Astrocyte of the spinal cord (primary cell): ENCODE measurements at places on chromosomes 2 and 18.
A peak's percentile ranks its signal among the peaks of the same experiment; 100 is the strongest.

- DNase-seq = no peak
These were observed 25.5 kb downstream of the AQP12A start for GRCh38 chr2:240717181-240717641.

DNA sequence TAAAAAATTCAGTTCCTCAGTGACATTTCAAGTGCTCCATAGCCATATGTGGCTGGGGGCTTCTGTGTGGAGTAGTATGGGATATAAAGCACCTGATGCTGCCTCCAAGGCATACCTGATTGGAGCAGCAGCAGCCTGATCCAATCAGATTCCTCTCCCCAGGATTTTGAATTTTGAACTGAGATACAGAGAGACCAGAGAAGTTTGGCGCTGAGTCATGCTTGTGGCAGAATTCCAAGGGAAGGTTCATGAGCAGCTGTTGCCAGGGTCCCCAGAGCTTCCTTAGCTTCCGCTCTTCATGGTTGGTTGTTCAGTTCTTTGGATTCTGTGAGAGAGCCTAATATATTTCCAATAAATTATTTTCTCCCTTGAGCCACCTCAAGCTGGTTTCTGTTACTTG is 29.0 kb upstream of the CFAP36 start:
- DNase-seq = peak; percentile 82

DNA sequence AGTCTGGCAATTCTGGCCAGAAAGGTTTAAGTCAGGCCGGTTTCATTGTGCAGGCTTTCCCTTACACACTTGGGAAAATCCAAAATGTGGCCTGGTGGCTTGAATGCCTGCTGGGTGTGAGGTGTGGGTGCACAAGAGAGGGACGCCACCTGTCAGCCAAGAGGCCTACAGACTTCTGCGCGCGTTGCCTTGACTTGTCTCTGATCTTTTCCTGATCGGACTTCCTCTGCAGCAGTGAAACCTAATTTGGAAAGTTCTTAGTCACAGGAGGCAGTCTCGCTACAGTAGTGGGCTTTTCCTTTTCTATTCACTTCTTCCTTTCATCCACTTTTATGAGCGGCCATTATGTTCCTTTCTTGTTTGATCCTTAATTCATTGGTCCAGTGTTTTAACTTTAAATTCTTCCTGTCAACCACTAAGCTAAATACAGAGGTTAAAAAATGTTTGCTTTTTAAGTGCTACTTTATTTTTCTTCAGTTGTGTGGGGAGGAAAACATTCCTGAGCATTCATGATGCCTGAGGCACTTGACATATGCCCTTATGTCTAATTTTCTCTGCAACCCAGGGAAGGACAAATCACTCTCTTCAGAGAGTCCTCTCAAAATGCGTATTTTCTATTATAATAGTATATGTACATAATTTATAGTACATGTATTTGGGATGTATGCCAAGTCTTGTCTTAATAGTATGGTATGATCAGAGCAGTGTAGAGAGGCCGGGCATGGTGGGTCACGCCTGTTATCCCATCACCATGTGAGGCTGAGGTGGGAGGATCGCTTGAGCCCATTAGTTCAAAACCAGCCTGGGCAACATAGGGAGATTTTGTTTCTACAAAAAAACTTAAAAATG is 128.9 kb downstream of the WDSUB1 start:
- DNase-seq = no peak

DNA sequence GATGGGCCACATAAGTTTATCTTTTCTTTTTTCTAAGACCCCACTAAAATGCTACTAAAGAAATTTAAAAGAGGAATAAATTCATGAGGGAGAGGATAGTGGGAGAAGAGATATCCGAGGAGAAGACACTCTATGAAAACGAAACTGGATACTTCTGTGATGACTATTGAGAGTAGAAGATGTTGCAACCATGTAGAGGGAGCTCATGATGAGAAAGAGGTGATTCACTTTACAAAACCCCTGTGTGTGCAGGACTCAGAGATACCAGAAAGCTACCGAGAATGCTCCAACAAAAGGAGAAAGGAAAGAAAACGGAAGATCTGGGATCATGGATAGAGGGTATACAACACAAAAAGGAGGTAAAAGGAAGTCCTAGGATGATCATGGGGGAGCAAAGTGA is 34.9 kb downstream of the SLC38A11 start:
- peak; percentile 86 for DNase-seq

DNA sequence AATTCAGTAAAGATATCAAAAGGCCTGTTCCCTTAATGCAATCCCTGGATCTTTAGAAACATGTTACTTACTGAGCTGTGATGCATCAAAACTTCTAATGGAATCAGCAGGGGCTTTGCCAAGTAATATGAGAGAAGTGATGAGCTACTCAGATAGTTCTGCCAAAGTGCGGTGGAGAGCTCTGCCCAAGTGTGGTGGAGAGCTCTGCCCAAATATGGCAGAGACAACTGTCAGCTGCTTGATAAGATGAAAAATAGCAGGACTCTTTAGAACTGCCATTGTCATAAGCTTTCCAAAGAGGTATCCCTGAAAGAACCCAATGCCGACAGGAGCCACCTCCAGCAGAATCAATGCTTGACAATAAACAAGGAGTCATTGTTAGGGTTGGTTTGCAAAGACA is 167.9 kb upstream of the SLC39A10 start:
- DNase-seq = no peak

GRCh38 chr2:179224361-179224760 is 40.3 kb downstream of the SESTD1 start:
- no peak for DNase-seq
